ENCODE measurements at places on chromosomes 7 and 10.

DNA sequence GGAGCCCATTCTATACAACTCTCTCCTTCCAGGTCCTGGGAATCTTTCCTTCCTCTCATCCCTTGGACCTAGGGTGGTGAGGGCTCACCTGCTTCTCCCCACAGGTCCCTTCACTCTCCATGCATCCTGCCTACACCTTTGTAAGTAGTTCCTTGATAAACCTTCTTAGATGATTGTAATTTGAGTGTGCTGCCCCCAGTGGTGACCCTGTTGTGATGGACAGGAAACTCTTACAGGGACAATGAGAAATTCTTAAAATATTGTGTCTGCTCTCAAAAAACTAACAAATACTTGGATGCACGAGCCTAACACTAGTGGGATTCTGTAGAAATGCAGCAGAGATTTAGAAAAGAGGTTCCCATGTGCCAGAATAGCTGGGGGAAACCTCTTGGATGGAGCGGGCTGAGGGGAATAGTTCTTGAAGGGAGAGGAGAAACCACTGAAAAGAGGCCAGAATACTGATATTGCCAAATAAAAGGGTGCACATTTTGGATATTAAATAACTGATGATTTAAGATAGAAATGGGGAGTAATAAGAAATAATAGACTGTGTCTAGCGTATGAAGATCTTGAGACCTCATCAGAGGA is 6.7 kb upstream of the PAXIP1 start:
- DNase-seq, result no peak

DNA sequence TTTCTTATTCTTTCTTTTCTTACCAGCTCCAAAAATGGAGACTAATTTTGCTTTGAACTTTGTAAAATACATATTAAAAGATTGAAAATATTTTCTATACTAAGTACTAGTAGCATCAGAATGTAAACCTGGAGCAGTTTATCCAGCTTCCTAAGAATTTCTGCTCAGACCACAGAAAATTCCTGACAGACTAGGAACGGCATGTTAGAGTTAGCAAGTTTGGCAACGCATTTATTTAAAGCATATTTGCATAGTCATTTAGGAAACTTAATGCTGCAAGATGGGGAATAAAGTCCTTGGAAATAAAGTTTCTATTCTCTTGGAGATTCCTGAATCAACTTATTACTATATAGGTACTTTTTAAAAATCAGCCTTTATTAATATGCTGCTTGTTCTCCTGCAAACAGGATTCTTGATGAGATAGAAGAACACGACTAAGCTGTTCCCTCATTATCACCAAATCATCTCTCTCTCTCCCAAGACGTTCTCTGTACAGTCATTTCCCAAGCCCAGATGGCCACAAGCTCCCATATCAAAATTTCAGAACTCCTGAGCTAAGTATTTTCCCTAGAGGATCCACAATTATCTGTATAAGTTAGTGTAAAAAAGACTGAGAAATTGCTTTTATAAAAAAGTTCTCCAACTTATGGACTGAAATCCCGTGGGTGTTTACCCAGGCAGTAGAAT is 305.8 kb upstream of the NEBL start:
- DNase-seq, result peak; percentile 82

GRCh38 chr7:196778-197321 is 4.5 kb downstream of the FAM20C start:
- no peak for DNase-seq

- DNase-seq, result no peak
Observed at GRCh38 chr10:114519306-114519669, 115.0 kb upstream of the AFAP1L2 start.

DNA sequence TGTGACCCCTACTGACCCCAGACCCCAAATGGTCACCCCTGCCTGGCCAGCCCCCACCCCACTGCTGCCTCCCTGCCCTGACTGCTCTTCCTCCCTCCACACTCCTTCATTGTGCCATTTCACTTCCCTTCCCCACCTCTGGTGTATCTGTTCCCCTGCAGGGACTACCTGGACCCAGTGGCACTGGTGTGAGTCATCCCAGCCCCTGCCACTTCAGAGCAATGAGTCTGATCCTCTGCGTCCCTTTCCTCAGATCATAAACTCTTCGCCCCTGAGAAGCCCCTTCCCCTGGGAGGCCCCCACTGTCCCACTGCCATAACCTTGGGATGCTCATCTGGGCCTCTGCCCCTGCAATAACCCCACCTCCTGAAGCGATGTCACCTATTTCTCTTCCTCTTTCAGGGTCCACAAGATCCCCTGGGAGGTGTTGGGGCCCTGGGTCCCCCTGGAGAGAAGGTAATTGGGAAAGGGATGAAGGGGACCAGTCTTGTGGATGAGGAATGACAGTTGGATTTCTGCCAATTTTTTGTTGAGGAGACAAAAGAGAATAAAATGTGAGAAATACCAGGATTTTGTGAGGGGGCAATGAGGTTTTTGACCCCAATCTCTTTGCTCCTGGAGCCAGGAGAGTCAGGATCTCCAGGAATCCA is 19.1 kb upstream of the VOPP1 start:
- DNase-seq, result no peak

DNA sequence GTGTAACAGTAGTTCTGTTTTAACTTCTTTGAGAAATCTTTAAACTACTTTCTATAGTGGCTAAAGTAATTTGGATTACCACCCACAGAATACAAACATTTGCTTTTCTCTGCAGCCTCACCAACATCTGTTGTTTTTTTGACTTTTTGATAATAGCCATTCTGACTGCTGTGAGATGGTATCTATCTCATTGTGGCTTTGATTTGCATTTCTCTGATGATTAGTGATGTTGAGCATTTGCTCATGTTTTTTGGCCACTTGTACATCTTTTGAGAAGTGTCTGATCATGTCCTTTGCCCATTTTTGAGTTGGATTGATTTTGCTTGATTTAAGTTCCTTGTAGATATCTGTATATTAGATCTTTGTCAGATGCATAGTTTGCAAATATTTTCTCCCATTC is 66.7 kb downstream of the RNF133 start:
- DNase-seq, result no peak

DNA sequence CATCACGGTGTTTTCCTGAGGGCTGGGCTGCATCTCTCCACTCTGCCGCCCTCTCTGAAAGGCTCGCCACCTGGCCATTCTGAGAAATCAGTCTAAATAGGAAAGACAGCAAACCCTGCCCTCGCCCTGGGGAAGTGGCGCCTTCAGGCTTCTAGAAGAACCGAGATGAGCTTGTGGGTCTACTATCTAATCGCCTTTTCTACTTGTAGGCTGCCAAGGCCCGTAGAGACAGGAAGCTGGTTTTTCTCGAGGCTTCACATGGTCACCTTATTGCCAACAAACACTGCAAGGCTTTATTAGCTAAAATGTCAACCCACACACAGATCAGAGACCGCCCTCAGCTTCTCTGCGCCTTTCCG is 21.4 kb downstream of the LAT2 start:
- no peak for DNase-seq

DNA sequence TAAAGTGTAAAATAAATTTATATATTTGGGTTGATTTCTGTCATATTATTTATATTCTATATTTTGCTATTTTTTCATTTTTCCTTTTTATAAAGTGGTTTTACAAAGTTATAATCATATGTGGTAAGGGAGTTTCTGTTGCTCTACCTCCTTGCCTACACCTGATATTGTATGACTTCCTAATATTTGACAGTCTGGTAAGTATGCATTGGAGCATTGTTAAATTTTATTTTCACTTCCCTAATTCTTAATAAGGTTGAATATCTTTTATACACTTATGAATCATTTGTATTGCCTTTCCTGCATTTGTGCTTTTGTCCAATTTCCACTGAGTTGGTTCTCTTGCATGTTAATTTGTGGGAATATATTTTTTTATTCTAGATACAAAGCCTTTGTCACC is 492.4 kb downstream of the GRID1 start:
- no peak for DNase-seq

All from amniotic epithelial cell (primary cell).